ENCODE measurements at places on chromosomes 1 and 21.

GRCh38 chr1:77489910-77490309, 192.5 kb downstream of the ZZZ3 start:
- peak; percentile 40 for ATAC-seq

DNA sequence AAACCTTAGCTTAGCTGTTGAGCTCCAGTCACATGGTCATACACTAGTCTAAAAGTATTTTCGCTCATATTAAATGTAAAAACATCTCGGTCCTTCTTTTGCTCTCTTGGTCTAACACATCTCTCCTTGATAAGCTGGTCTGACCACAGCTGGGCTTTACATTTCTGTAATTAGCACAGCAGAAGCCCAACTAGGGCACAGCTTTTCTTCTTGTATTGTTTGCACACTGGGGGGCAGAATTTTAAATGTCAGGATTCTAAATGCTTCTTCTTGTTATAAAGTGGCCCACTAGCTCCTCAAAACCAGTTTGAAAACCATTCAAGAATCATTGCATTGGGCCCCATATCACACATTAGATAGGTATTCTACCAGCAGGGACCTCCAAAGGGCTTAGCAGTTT, 289.1 kb upstream of the PKN2 start:
- ATAC-seq: no peak

- ATAC-seq: no peak
Measured at GRCh38 chr1:202956969-202957368, 1.1 kb downstream of the ADIPOR1 start.

GRCh38 chr1:110216844-110217444, 6.8 kb downstream of the KCNC4 start:
- ATAC-seq: no peak

Measured in motor neuron (in vitro differentiated cells).